Left forelimb (tissue), 1 donor: ENCODE measurements at places on chromosomes 12 and 14.

- DNase-seq, result no peak
Measured at GRCh38 chr12:116009805-116010204, 267.7 kb downstream of the MED13L start.

DNA sequence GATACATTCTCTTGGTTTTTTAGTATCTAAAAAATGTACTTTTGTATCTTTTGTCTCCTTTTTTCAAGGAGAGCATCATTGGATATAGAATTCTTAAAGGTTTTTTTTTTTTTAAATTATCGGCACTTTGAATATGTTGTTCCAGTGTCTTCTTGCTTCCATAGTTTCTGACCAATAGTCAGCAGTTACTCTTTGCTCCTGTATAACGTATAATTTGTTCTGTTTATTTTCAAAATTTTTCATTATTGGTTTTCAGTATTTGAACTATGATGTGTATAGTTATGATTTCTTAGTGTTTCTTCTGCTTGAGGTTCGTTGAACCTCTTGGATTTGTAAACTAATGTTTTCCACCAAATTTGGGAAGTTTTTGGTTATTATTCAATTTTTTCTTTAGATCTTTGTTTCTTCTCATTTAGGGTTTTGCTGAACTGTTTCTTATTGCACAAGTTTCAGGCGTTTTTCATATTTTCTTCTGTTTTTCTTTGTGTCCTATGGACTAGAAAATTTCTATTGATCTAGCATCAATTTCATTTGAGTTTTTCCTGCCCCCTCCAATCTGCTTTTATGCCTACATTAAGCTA is 93.9 kb downstream of the PLBD1 start:
- DNase-seq, result no peak

DNA sequence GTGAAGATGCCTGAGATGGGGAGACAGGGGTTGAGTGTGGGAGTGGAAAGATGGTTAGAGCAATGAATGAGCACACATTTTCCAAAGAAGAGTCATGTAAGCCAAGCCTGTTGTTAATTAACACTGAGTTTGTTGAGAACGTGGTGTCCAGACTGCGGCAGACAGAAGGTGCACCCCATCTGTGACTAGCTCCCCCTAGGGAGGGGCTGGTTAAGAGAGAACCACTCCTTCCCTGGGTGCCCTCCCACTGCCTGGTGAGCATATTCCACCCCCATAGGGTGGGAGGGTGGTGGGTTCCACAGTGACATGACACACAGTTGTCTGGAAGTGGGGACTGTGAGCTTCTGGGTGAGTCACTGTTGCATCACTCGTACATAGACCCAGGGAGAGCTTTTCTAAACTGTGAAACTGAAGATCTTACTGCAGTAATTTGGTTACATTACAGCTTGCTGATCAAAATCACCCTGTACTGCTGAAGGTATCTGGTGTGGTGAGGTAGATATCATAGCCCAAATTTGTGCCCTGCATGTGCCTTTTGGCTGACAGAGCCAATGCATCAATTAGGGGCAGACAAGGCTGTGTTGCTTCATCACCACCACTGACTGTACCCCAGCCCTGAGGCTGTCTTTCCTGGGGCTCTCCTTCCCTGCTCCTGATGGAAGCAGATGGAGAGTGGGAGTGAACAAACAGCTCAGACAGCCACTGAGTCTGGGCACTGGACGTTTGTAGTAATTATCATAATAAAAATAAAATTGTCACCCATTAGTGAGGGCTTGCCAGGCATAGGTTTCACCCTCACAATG is 150.9 kb downstream of the EMP1 start:
- no peak for DNase-seq

DNA sequence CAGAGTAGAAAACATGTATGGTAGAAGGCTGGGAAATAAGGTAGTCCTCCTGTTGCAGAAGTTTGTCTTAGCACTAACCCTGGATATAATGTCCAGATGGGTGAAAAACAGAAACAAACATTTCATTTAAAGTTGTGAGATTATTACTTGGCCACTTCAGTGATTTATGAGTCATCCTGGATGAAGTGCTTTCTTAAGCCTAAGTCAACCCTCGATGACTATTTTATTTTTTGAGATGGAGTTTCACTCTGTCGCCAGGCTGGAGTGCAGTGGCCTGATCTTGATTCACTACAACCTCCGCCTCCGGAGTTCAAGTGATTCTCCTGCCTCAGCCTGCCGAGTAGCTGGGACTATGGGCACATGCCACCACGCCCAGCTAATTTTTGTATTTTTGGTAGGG is 10.2 kb downstream of the DLST start:
- DNase-seq, result no peak
